Upper lobe of right lung (tissue), 1 donor: ENCODE measurements at places on chromosomes 5 and 9. TPM values are rescaled to one million over a fixed set of nuclear protein-coding genes. Genes with fewer than 3 reads are reported as not detected.

- no peak for DNase-seq
- no peak overlapping the region for H3K27ac ChIP-seq
- H3K4me3 ChIP-seq = no peak overlapping the region
- no peaks in the 10 kb centered on the region for H3K36me3 ChIP-seq
Measured at GRCh38 chr9:15961217-15961616, 408.4 kb downstream of the CCDC171 start.

GRCh38 chr9:88645172-88645878 is 110.3 kb downstream of the NXNL2 start:
- no peak for DNase-seq
- no peak overlapping the region for H3K27ac ChIP-seq
- no peaks in the 10 kb centered on the region for H3K27me3 ChIP-seq
- H3K36me3 ChIP-seq = no peaks in the 10 kb centered on the region
- H3K4me1 ChIP-seq = no peaks in the 10 kb centered on the region

Gene PAEP
- not detected for total RNA-seq

Gene FLT4
- 38.6 TPM for total RNA-seq

DNA sequence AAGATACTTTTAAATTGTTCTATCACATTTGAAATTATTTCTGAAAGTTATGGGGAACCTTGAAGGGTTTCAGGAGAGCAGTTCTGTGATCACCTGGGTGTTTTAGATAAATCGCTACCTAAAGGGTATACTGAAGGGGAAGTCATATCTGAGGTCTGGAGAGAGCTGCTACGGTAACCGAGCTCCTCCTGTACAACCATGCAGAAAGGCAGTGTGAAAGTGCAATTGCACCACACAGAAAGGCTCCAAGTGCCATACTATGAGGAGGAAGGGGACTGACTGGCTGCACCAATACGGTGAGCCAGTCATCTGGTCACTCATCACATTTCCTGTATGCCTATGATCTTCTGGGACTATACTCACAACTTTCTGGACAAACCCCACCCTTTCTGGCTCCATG is 241.4 kb upstream of the SLC24A2 start:
- no peaks in the 10 kb centered on the region for H3K27me3 ChIP-seq
- H3K4me3 ChIP-seq = no peak overlapping the region

DNA sequence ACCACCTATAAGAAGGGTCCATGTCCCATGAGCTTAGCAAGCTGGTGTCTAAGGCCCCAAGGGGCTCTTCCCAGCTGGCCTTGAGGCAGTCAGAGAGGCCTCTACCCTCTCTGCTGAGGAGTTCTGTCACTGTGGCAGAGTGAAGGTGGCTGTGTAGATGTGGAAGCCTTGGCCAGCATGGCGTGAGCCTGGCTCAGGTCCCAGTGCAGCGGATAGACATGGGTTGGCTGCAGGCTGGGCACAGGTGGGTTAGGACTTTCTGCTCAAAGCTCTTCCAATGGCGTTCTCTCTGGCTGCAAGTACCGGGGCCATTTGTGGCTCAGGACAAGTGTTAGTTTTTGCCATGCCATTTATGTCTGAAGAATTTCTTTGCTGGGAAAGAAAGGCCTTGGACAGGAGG is 47.3 kb downstream of the JADE2 start:
- H3K27me3 ChIP-seq = no peaks in the 10 kb centered on the region
- H3K4me1 ChIP-seq = peaks cover 34% of the 10 kb centered on the region
- H3K4me3 ChIP-seq = no peak overlapping the region
- no peak overlapping the region for H3K27ac ChIP-seq

DNA sequence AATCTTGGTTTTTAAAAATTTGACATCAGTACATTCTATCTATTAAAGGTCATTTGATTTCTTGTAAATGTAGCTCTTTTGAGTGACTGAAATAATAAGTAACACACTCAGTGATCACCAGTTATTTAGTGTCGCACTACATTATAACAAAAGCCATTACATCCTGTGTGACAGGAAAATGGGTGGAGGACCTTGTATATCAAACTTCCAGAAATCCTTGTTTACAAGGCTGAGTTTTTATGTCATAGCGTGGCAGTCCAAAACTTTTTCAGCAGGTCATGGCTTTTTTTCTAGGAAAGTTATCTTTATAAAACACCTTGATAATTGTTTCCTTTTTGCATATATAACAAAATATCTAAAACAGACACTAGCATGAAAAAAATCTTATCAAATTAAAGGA is 14.4 kb upstream of the ITGA1 start:
- no peak for DNase-seq
- no peaks in the 10 kb centered on the region for H3K27me3 ChIP-seq
- H3K36me3 ChIP-seq = no peaks in the 10 kb centered on the region
- peak overlapping the region; percentile 32 for H3K27ac ChIP-seq
- no peak overlapping the region for H3K4me3 ChIP-seq

Gene PCDHB2
- 3.8 TPM for total RNA-seq

DNA sequence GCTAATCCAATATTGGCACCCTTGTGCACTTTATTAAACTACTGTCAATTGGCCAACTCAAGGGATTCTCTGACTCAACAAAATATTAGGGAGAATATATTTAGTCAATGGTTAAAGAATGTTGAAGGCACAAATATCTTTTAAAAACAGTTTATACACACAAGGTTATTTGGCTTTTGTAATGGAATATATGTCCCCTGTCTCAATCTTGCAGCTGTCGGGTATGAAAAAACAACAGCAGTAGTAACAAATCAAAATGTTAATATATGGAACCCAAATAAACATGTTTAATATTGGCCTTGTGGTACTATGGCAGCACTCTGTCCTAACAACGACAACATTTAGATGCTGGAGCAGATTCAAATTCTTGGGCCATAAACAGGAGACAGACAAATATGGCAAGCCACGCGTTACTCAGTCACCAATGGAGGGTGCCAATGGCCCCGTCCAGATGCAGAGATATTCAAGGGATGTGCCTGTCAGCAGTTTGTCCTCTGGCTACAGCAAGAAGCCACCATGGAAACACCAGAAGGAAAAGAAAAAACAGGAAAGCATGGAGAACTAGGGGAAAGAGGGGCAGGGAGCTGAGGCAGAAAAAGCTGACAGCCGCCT is 342.0 kb downstream of the NDUFS4 start:
- no peaks in the 10 kb centered on the region for H3K27me3 ChIP-seq
- no peak for DNase-seq
- H3K36me3 ChIP-seq = no peaks in the 10 kb centered on the region
- no peak overlapping the region for H3K27ac ChIP-seq
- H3K4me1 ChIP-seq = no peaks in the 10 kb centered on the region
- H3K4me3 ChIP-seq = no peak overlapping the region

Gene FAXDC2
- 79.0 TPM for total RNA-seq

Gene OTP
- total RNA-seq = not detected

Gene EMB
- total RNA-seq = 35.3 TPM

GRCh38 chr5:88602584-88602983 is 280.4 kb downstream of the MEF2C start:
- H3K27me3 ChIP-seq = no peaks in the 10 kb centered on the region
- DNase-seq = no peak
- no peaks in the 10 kb centered on the region for H3K4me1 ChIP-seq
- no peak overlapping the region for H3K4me3 ChIP-seq

DNA sequence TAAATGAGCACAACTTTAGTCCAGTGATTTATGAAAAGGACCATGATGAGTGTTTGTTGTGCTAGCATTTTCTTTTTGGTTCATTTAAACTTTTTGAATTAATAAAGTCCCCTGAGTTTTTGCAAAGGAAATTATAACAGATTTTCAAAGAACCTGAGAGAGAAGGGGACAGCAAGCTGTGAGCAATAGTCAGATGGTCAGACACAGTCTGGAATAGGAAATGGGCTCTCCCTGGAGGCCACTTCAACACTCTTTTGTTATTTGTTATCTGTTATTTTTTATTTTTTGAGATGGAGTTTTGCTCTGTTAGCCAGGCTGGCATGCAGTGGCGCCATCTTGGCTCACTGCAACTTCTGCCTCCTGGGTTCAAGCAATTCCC is 171.1 kb downstream of the ARHGEF28 start:
- no peaks in the 10 kb centered on the region for H3K36me3 ChIP-seq
- no peaks in the 10 kb centered on the region for H3K27me3 ChIP-seq
- H3K27ac ChIP-seq = peak overlapping the region; percentile 9
- DNase-seq = no peak

Gene COQ4
- total RNA-seq = 31.0 TPM

Gene ADAMTS16
- 0.26 TPM for total RNA-seq

DNA sequence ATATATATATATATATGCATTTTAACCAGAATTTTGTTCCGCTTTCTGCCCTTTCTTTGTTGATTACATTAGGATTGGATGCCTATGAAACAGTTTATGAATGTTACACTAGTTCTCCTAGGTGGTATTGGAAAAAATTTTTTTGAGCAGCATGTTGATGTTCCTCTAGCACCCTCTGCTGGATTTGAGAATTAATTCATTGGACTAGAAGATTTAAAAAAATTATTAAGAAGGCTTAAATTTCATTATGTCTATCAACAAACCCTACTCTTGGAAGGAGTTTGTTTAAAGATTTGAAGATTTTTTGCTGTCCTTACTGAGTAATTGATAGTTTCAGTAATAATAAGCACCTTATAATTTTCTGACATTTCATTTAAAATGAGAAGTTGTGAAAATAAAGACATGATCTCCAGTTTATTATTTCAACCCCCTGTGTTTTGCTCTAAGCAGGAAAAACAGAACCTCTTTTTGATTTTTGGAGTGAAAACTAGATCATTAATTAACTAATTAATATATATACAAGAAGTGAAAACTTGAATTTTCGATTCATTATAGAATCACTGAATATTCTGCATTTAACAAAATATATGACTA is 89.6 kb downstream of the CCDC171 start:
- no peaks in the 10 kb centered on the region for H3K36me3 ChIP-seq
- H3K4me1 ChIP-seq = no peaks in the 10 kb centered on the region
- H3K4me3 ChIP-seq = no peak overlapping the region
- H3K27ac ChIP-seq = no peak overlapping the region
- H3K27me3 ChIP-seq = no peaks in the 10 kb centered on the region
- DNase-seq = no peak

Gene RIGI
- total RNA-seq = 20.0 TPM

Gene LIFR
- total RNA-seq = 151 TPM

Gene KIF12
- 6.2 TPM for total RNA-seq

DNA sequence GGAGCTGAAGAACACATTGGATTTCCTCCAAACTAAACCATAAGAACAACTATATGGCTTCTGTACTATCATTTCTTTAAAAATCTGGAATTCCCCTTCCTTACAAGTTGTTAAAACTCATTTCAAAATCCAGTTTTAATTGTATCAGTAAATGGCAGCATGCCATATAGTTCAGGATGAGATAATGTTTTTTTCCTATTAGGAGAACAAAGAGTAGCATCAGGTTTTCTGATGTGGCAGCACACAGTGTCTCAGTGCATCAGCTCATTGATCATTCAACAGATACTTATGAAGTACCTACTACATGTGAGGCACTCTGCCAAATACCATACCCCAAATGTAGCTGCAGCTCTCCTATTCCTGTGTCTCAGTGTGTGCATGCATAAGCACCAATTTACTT is 161.1 kb downstream of the EPB41L4A start:
- DNase-seq = no peak
- H3K27ac ChIP-seq = no peak overlapping the region
- peaks cover 6% of the 10 kb centered on the region for H3K36me3 ChIP-seq
- no peaks in the 10 kb centered on the region for H3K27me3 ChIP-seq
- H3K4me1 ChIP-seq = no peaks in the 10 kb centered on the region
- no peak overlapping the region for H3K4me3 ChIP-seq

Gene HAPLN1
- total RNA-seq = 0.12 TPM

Gene TMEM215
- total RNA-seq = not detected

Gene CERT1
- total RNA-seq = 60.7 TPM

Gene GFI1B
- 0.52 TPM for total RNA-seq

- no peaks in the 10 kb centered on the region for H3K36me3 ChIP-seq
- no peaks in the 10 kb centered on the region for H3K27me3 ChIP-seq
- DNase-seq = no peak
- no peak overlapping the region for H3K4me3 ChIP-seq
- no peak overlapping the region for H3K27ac ChIP-seq
Measured at GRCh38 chr9:76116913-76117312, 226.4 kb downstream of the PCSK5 start.

- no peaks in the 10 kb centered on the region for H3K36me3 ChIP-seq
- H3K27me3 ChIP-seq = no peaks in the 10 kb centered on the region
- H3K4me3 ChIP-seq = no peak overlapping the region
- DNase-seq = no peak
- H3K27ac ChIP-seq = no peak overlapping the region
Measured at GRCh38 chr9:4126184-4126865, 173.5 kb downstream of the GLIS3 start.

DNA sequence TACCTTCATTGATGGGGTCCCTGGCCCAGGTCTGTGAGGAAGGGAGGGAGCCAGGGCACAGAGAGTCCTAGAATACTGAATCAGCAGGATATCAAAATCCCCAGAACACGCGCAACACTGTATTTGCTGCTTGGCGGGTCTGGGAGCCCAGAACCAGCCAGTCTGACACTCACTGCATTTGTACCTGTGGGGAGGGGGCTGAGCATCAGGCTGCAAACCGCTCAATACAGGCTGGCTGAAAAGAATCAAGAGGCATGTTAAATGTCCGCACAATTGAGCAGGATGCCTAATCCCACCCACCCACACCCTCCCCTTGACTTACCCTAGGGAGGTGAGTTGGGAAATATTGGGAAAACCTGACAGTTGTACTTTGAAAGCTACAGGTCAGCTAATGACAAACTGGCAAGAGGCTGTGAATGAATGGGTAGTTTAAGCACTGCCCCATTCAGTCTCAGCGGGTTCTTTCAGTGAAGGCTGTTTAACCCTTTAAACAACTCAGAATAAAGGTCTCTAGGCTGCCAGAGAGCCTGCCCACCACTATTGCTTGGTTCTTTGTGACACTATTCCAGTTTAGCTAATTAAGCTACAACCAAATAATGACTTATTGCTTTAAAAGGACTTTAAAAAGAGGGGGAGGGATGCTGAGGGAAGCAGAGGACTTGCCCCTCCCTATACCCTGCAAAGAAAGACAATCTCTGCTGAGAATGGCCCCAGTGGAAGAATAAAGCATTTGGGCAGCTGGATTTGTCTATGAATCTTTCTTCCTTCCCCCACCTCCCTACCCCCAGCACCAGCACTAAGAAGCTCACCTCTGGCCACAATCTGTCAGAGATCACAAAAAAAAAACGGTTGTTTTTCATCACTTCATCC is 5.0 kb downstream of the SPRY4 start:
- H3K36me3 ChIP-seq = peaks cover 16% of the 10 kb centered on the region
- peak overlapping the region; percentile 63 for H3K4me3 ChIP-seq
- peaks cover 8% of the 10 kb centered on the region for H3K27me3 ChIP-seq
- peaks cover 67% of the 10 kb centered on the region for H3K4me1 ChIP-seq
- DNase-seq = no peak
